ENCODE measurements at places on chromosomes 2 and 18.

DNA sequence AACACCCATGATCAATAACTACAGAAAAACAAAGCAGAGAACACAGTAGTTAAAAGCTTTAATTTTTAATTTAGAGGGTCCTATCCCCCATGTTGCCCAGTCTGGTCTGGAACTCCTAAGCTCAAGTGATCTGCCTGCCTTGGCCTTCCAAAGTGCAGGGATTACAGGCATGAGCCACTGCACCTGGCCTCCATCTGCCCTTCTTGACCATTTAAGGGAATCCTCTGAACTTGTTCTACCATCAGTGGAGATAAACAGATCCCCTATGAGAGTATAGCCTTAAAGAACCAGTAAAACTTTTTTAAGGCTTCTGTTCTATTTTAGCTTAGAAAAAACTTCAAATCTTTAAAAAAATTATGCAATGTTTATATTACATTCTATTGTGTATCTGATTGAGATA lies 13.5 kb upstream of the ATP5MC3 start:
- DNase-seq, result no peak
- H3K4me3 ChIP-seq, result no peak overlapping the region
- peaks cover 10% of the 10 kb centered on the region for H3K27me3 ChIP-seq
- H3K36me3 ChIP-seq, result no peaks in the 10 kb centered on the region

DNA sequence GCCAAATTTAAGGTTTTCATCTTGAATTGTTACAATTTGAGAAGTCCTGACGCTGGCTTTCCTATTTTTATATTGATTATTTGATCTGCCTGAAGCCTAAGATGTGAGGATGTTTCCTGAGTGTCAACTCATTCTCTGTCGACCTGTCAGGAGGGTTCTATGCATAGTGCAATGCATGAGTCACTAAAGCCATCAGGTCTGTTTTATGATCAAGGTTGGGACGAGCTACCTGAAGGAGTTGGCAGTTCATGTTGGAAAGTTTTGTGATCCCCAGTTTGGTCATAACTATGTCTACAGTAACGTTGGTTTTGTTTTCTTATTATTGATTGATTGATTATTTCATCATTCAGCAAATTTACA lies 71.2 kb downstream of the NABP1 start:
- H3K36me3 ChIP-seq, result no peaks in the 10 kb centered on the region
- DNase-seq, result no peak
- no peak overlapping the region for H3K27ac ChIP-seq
- H3K4me3 ChIP-seq, result no peak overlapping the region
- H3K4me1 ChIP-seq, result no peaks in the 10 kb centered on the region
- no peaks in the 10 kb centered on the region for H3K27me3 ChIP-seq

DNA sequence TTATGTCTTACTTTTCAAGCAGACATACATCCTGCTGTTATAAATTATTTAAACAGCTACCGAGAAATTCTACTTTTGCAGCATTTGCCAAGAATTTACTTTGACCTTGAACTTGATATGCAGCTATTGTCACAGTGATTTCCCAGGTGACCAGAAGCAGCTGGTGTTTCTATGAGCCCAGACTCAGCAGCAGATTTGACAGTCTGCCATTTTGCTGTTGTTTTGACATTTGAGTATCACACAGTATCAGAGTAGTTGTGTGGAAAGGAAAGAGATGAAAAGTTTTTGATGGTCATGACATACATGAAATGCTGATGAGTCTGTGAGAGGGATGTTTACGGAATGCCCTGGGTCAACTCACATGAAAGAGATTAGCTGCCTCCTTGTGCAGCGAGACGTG lies 6.6 kb upstream of the CCDC195 start:
- no peaks in the 10 kb centered on the region for H3K4me1 ChIP-seq
- no peak for DNase-seq
- H3K36me3 ChIP-seq, result no peaks in the 10 kb centered on the region
- no peaks in the 10 kb centered on the region for H3K27me3 ChIP-seq
- H3K4me3 ChIP-seq, result no peak overlapping the region

DNA sequence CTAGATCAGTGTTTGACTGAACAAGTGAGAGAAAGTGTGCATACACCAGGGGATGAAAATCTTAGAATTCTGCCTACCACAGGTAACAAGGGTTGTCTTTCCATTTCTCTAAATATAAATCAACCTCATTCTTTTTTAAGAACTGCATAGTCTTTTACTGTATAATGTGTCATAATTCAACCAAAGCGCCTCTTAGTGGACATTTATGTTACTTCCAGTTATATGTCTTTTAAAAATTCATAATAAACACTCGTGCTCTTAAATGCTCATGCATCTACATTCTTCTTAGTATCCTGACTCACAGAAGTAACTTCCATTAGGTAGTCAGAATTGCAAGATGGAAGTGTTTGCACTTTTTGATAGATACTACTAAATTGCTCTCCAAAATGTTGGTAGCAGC lies 76.2 kb downstream of the CHRNA1 start:
- H3K4me1 ChIP-seq, result no peaks in the 10 kb centered on the region
- peaks cover 11% of the 10 kb centered on the region for H3K27me3 ChIP-seq
- no peak overlapping the region for H3K4me3 ChIP-seq
- no peaks in the 10 kb centered on the region for H3K36me3 ChIP-seq
- no peak for DNase-seq
- no peak overlapping the region for H3K27ac ChIP-seq

DNA sequence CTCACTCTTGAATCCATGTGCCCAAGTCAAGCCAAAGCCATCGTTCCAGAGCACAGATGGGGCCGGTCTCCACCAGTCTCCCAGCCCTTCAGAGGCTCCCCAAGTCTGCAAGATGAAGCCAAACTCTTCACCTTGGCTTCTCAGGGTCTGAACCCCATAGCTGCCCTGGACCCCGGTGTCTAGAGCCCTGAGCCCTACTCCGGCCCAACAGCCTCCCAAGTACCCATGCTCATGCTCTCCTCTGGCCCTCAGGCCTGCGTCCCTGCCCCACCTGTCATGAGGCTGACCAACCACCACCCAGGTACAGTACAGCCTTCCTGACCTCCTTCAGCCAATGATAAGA lies 46.0 kb downstream of the ZNF516 start:
- no peak for DNase-seq
- H3K36me3 ChIP-seq, result no peaks in the 10 kb centered on the region
- H3K27me3 ChIP-seq, result peaks cover 8% of the 10 kb centered on the region
- H3K4me3 ChIP-seq, result no peak overlapping the region
- H3K4me1 ChIP-seq, result no peaks in the 10 kb centered on the region
